ENCODE measurements at places on chromosomes 11 and 22.

DNA sequence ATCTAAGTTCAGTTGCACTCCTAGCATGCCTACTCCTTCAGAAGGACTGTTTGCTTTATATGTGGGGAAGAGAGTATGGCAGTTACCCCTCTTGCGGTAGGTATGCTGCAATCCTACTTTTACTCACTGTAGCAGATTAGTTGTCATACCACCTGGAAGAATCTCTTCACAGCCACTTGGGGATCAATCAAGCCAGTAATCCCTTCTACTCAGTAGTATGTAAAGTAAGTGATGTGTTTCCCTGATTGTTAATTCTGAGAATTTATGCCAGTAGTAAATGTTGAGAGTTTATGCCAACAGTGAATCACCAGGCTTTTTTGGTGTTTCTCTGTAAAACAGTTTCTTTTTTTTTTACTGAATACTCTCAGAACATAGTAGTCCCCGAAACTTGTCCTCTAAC, 34.4 kb downstream of the PRMT3 start:
- no peak for DNase-seq

DNA sequence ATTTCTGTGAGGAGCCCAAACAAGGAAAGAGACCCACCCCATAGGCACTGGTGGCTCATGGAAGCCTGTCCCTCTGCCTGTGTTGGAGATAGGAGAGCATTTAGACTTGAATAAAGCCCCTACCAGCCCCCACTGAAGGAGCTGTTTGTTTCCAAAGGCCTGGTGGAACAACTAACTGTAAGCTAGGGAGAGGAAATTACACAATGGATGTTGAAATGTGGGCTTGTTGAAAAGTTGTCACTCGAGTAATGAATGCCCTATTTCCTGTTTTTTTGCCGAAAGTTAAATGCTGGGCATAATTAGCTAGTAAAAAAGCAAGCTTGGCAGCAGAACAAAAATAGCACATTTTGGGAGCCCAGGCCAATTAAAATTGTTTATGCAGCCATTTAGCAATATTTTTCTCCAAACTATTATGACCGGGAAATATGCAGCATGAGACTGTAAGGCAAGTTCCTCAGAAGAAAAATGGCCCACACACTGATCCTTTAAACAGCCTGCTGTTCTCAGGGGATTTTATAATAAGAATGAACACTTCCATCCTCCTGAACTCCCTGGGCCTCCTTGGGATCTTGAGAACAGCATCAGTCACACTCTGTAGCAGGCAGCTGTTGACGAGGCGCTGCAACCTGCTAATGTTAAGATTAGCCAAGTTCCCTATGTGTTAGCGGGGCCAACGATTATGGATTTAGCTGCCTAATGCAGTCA, 38.6 kb upstream of the LMO2 start:
- no peak for DNase-seq

DNA sequence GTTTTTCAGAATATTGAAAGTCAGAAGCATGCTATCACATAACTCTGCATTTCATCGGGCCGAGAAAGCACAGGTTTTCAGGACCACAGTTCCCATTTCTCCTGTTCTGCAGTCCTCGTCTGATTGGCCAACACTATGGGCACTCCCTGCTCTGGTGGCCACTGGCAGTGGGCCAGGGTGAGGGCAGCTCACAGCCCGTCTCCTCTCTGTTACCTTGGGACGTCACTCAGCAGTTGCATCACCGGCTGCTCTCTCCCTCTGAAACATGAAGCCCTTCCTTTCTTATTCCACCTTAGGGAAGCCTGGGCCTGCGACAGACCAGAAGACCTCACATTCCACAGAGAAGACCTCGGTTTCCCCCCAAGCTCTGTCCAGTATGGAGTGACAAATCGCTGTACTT, 11.4 kb upstream of the MICAL3 start:
- DNase-seq, result peak; percentile 92

DNA sequence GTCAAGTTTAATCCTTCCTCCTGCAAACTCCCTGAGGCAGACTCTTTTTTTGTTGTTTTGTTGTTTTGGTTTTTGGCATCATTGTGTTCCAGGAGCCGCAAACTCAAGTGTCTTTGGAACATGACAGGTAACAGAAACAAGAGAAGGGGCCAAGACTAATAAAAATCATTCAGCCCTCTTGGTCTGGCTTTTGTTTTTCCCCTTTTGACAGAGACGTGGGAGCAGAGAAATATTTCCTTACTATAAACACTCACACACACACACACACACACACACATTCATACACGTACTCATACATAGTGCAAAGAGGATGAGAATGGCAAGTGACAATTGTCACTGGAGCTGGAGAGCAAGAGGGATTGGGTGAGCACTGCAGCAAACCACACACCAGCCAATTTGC, 10.4 kb upstream of the ASPHD2 start:
- no peak for DNase-seq

- DNase-seq, result peak; percentile 8
These were observed 1.9 kb upstream of the NLRP10 start for GRCh38 chr11:7967097-7967496.

DNA sequence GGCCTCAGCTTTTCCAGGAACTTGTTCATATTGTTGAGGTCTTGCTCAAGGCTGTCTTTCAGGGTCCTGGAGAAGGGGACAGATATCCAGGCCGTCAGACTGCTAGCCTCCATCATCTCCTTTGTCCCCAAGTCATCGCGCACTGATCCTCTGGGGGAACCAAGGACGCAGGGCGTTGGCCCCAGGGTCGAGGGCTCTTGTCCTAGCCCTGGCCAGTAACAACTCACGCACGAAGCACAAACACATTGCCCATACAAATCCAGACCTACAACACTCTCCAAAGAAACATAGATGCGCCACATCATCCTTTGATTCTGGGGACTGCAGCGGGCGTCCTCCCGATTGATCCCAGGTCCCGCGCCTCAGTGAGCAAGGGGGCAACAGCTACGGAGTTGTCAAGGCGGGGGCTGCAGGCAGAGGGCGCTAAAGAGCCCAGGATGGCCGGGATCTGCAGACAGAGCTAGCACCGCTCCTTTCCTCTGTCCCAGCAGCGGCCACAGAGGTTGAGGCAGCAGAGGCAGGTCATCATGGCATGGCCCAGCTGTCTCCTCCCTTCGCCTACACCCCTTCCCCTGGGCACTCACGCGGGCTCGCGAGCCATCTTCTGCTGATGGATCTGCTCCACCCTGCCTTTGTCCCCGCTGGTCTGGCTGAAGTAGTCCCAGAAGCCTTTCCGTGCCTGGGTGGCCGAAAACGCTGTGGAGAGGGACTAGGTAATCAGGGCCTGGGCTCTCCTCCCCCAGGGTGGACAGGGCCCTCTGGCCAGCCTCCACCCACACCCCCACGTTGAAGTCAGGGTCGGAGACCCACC, 472 bp downstream of the APOA5 start:
- DNase-seq, result peak; percentile 64

DNA sequence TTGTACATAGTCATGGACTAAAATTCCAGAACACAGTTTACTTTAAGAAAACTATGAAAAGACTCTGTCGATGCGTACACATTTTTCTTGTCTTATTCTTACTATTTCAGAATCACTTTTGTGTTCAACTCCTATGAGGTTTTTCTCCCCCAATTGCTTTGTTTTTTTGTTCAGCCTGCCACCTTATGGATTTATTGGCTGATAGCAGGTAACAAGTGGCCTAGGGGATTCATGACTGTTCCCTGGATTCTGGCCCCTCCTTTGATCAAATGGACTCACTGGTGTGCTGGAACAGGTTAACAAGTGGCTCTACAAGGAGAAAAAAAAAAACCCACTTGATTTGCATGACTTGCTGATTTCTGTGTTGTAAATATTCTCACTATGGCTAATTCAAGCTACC, 10.6 kb downstream of the MMP20 start:
- peak; percentile 25 for DNase-seq

GRCh38 chr11:1783725-1784529, 20.2 kb upstream of the CTSD start:
- no peak for DNase-seq

DNA sequence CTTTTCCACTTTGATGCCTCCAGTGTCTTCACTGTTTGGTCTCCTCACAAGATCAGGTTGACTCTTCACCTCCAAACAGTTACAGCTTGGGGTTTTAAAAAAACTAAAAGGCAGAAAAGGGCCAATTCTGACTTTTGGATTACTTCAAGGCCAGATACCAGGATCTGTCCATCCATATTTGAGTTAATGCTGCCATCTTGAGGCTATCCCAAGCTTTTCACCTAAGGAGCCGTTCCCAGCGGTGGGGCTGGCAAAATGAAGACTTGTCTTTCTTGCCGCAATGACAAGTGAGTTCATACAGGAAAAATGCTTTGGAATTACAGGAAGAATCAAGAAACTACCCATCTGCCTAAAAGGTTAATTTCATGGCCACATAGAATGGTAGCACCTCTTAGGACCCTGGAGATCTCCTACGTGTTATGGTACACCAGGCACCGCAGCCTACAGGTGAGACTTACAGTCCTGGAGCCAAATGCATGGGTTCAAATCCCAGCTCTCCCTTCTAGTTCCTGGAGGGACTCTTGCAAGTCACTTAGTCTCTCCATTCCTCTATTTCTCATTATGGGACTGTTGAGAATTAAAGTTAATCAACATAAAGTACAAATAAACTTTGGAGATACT, 6.0 kb upstream of the OR5B21 start:
- peak; percentile 74 for DNase-seq

DNA sequence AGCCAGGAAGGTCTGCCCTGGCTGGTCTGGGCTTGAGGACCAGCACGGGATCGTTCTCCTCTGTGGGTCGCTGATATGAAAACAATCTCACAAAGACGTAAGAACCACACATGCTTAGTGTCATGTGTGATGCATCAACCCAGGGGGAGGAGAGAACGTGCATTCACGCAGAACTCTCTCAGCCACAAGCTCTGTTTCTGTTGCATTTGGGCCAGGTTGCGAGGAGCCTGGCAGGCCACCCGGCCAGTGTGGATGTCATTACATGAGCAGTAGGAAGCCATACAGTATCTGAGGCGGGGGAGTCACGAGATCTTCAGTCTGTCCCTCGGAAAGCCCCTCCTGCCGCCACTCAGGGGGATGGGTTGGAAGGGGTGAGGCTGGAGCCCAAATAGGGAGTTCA, 53.1 kb upstream of the KCNQ1OT1 start:
- peak; percentile 56 for DNase-seq

- peak; percentile 55 for DNase-seq
These were observed 3.0 kb downstream of the RHOG start for GRCh38 chr11:3837793-3838192.

DNA sequence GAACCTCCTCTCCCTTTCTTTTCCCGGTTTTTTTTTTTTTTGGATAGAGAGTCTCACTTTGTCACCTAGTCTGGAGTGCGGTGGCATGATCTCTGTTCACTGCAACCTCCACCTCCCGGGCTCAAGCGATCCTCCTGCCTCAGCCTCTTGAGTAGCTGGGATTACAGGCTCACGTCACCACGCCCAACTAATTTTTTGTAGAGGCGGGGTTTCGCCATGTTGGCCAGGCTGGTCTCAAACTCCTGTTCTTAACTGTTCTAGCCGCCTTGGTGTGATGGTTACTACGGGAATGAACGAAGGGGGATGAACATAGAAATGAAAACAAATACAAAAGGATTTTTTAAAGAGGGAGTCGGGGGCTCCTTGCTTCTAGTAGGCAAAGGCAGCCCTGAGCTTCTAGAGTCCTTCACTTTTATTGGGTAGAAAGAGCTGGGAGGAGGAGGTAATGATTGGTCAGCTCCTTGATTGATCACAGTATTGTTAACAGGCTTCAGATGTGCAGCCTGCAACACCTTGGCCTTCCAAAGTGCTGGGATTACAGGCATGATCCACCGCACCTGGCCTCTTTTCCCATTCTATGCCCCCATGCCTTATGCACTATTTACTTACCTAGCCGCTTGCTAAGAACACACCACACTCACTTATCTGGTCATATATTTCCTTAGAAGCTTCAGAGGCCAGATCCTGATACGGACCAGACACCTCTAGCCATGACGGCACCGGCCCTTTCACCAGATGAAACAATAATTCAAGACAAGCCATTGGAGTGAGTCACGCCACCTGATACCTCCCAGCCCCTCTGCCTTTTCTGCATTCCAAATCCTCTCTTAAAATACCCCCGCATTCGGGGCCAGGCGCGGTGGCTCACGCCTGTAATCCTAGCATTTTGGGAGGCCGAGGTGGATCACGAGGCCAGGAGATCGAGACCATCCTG, 20.7 kb downstream of the SUSD2 start:
- DNase-seq, result peak; percentile 46

DNA sequence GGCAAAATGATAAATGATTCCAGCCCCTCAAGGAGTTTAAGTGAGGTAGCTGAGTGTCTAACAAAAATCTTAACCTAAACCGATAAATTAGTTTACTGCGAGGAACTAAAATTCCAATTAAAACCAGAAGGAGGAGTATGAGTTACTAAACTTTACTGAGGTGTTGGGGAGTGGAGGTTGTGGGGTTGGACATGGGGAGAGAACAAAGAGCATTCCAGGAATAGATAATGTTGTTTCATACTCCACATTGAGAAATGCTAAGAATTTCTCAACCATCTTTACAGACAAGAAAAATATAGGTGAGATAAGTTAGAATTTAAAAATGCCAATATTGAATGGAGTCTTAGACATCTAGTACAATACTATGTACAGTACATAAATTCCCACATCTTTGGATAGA, 488.6 kb downstream of the METTL15 start:
- no peak for DNase-seq

DNA sequence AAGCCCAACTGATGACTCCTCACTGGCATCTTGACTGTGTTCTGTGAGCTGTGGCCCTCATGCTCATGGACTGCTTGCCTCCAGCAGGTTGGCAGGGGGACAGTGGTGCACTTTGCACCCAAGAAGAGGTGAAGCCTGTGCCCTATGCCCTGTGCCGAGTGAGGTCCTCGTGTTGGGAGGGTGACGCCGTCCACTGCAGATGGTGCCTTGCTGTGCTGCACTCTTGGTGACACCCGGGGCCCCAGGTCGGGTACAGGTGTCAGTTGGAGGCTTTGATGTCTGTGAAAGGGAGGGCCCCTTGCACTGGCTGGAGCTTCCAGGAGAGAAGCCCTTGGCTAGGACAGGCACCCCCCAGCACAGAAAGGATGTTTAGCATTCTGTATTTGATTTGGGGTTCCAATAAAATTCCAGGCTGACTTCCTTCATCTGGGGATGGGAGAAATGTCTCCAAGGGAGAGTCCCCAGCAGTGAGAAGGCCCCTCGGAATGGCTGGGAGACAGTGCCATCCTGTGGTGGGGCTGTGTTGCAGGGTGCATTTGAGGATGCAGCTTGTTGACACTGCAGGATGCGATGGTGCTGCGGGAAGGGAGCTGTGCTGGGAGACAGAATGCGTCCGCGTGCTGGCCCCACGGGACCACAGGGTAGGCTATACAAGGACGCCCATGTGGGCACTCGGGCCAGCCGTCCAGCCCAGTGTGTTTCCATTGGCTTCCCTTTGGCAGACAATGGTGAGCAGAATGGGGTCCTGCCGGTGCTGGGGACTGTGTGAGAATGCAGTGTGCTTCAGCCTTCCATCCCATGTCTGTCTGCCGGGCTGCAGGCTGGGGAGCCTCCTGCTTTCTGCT, 2.5 kb upstream of the ZDHHC8 start:
- DNase-seq, result no peak

- DNase-seq, result no peak
These were observed 18.4 kb downstream of the LRP5 start for GRCh38 chr11:68330700-68331337.
